ENCODE measurements at places on chromosomes 12 and 14.

GRCh38 chr12:96239711-96240635 is 45.8 kb downstream of the ELK3 start:
- no peak for DNase-seq

DNA sequence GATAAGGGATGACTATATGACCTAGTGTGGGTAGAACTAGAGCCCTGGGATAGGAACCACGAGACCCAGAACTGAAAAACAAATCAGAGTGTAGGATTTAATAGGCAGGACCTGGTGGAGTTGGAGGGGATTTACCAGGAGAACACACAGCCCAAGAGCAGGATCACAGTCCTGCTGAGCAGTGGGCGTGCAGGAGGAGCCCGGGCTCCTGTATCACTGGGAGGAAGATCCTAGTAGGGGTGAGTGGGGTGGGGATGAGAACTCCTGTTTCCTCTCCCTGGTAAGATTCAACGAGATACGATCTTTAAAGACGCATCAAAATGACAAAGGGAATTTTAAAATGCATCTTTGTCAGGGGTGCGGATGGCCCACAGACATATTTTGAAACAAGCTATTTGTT is 220.1 kb downstream of the GALC start:
- DNase-seq: no peak

DNA sequence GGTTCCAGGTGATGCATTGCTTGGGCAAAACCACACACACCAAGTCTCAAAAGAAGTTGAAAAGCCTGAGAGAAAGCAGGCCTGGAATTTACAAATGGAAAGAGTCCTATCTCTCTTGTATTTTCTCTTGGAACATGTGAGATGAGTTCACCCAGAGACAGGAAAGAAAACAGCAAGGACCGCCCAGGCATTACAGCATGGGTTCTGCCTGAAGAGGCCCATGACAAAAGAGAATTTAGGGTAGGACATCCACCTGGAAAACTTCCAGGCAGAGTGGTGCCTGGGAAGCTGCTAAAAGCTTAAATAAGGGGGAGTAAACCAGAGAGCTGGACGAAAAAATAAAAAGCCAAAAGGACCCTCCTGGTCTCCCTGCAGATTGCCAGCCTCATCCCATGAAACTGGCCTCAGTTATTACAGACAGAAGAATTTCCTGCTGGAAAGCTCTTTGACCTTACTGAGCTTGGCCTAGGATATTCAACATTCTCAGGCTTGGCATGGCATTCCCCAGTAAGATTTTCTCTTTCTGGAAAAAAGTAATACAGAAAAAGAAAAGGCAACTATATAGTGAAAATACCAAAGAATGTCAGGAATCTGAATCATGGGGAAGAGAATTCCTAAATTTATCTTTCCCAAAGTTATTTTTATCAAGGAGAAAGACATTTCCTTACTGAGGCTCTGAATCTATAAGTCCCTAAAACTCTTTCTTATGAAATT is 121.3 kb upstream of the NUDT4 start:
- DNase-seq: no peak

DNA sequence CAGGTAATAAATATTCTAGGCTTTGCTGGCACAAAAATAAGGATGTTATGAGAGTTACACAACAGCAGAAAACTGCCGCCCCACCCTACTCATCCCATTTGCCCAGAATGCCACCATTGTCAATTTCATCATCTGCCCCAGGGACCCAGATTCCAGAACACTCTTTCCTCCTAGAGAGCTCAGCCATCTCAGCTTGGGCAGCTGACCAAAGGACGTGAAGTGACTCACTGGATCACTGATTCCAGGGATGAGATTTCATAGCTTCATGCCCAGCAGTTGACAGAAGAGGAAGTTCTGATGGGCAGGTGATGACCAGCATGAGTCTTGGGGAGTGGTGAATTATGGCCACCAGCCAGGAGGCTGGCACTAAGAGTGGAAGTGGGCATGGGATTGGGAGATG is 450.3 kb downstream of the RMST start:
- no peak for DNase-seq

DNA sequence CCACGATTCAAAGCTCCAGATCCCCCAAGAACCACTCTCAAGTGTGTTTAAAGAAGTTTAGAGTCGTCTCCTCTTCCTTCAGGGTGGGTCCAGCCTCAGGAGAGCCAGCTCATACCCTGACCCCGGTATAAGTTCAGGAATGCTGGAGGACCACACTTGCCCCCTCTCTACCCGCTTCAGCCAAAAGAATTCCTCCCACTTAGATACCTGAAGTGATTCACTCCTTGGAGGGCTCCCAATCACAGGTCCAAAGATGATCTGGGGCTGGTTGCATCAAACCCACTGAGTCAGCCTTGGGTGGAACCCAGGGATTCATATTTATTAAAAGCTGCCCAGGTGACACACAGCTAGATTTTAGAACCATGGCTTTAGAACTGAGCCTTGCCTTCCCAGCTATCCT is 133.5 kb upstream of the PARP11 start:
- DNase-seq: no peak

DNA sequence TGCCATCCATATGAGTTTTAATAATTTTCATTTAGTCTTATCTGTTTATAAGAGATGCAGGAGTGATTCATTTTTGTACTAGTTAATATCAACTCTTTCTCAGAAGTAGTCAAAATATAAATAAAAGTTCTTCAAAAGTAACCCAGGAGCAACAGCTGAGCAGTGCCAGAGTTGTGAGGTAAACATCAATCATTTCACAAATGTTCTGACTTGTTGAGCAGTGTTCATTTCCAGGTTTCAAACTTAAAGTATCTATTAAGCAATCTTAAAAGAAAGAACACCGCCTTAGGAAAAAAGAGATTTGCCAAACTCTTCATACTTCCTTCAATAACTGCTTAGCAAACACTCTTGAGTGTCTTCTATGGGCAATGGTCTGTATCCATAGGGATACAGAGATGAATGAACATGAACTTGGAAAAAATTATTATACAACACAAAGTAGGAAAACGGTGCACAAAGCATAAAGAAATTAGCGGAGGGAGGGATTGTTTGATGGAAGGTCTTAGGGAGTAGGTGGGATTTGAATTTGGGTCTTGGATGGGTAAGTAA is 41.9 kb upstream of the POC1B start:
- DNase-seq: no peak

- DNase-seq: no peak
Observed at GRCh38 chr12:20368651-20369304, 441 bp downstream of the PDE3A start.

DNA sequence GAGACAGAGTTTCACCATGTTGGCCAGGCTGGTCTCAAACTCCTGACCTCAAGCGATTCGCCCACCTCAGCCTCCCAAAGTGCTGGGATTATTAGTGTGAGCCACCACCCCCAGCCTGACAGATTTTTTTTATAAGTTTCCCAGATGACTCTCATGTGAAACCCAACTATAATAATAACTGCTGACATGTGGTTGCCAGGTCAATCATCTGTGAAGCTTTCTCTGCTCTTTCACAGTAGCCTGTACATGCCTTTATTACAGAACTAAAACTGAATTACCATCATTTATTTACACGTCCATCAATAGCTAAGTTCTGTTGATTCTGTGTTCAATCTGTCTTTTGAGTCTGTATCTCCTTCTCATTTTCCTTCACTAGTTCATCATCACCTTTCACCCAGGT is 218.5 kb downstream of the RPS29 start:
- no peak for DNase-seq

- no peak for DNase-seq
Observed at GRCh38 chr12:73964641-73965040, 573.0 kb upstream of the ATXN7L3B start.

DNA sequence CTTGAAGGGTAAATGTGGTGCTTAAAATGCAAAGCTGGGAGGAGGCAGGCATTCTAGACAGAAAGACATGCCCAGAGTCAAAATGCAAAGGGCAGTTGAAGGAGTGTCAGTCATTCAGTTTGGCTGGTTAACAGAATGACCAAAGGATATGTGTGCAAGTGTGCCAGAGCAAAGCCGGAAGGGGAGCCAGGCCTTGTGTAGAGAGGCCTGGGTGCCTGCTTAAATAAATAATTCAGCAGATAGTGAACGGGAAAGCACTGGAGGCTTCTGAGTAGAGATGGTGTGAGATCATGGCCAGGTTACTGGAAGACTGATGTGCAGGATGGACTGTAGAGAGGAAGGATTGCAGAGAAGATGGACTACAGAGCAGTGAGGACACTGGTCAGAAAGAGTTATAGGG is 244.9 kb downstream of the PRKD1 start:
- no peak for DNase-seq

DNA sequence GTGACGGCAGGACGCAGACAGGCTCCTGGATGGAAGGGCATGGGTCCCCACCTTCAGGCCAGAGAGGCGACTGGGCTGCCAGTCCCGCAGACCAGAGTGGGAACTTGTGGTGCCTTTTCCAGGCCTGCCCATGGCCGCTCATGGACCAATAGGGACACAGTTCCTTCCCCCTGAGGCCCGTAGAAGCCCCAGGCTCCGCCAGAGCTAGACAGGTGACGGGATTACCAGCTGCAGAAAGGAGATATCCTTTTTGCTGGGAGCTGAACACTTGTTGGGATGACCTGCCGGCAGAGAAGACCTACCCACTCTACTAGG is 73.6 kb upstream of the RASSF8 start:
- no peak for DNase-seq

DNA sequence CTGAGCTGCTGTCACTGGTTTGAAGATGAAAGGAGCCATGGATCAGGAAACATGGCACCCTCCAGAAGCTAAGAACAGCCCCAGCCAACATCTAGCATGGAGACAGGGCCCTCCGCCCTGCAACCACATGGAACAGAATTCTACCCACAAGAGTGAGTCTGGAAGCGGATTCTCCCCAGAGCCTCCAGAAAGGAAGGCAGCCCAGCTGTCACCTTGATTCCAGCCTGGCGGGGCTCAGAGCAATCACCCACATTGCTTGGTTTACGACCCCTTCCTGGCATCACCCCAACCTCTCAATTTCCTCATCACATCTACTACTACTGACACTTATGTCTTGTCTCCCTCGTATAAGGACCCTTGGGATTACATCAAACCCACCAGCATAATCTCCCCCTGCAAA is 38.5 kb downstream of the OAS2 start:
- DNase-seq: no peak

DNA sequence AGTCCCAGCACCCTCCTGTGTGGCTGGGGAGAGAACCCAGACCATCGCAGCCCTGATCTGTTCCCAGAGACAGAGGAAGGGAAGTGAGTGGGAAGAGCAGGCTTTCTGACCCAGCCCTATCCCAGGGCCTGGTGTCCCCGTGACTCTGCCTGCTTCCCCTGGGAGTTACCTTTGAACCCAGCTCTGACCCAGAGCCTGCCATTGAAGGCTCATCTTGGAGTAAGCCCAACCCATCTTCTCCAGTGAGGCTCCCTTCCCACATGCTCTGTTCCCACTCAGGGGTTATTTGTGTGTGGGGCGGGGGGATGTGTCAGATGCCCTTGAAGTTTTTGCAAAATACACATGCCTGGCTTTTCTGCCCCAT is 6.0 kb downstream of the TMEM63C start:
- DNase-seq: no peak

DNA sequence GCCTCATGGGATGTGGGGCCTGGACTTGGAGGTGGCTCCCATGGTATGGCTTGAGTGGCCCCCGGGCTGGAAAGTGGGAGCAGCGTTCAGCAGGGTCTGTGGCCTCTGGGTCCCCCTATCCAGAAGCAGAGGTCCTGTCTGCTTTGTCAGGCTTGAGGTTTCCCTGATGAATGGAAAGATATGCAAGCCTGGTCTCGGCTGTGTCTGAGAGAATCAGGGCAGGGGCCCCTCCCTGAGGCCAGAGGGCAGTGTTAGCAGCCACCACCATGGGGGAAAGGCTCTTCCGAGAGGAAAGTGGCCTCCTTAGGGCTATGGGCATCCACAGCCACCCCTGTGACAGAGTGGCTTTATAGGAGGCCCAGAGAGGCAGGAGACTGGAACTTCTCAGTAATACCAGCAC is 128.2 kb downstream of the VRK1 start:
- no peak for DNase-seq

DNA sequence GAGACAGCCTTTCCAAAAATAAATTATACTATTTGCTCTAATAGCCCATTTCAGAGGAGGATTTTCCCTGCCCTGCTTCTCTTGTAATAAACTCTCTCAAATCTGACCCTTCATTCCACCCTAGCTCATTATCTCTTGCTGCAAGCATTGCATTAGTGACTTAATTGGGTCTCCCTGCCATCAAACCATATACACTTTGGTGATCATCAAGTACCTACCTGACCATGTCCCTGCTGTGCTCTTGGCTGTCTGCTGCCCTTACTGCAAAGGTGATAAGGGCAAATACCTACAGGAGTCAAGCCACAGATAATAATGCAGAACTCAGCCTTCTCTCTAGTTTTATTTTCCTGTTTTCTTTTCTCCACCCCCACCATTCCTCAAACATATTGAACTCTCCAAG is 88.4 kb downstream of the LIN7A start:
- DNase-seq: no peak

DNA sequence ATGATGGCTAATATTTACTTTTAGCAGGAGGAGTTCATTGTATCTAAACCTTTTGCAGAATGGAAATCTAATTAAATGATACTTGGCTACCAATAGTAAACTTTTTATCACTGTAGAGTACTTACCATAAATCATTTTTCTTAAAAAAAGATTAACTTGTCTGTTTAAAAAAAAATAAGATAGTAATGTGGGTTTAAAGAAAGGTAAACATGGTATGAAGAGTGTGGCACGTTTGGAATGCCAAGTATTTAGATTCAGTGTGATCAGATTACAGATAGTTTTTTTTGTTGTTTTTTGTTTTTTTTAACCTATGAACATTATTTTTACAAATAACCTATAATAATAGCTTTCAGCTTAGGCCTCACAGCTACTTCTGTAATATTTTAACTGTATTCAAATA is 25.8 kb downstream of the KTN1 start:
- no peak for DNase-seq

DNA sequence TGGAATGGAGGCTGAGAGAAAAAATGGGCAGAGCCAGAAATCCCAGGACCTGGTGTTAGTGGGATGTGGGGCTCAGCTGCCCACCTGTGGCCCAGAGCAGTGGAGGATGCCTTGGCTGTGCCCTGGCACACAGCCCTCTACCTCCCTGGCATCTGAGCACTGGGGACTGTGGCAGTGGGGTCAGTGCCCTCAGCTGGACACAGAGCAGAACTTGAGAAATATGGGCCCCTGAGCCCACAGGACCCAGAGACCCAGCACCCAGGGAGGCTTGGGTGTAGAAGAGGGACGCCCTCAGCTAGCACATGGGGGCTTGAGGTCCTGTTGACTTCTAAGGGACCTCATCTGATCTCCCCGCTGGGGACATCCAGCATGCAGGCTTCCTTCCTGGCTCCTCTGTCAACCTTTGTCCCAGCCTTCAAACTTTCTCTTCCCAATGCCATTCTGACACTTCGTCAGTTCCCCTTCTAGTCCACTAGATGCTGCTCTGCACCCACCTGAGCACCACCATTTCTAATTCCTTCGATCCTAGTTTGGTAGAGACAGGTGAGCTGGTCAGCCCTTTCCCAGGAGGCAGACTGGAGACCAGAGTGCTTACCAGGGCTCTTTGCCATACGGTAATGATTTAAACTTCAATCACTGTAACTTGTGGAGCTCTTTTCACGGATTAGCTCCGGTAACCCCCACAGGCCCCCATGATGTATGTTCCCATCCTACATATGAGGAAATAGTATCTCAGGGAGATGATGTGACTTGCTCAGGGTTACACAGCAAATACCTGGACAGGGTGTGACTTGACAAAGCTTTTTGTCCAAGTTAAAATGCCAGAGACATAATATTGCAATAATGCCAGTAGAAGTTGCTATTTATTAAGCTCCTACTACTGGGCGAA is 143.7 kb downstream of the ASCL4 start:
- no peak for DNase-seq
